ENCODE measurements at places on chromosomes 12 and 14. TPM values are rescaled to one million over a fixed set of nuclear protein-coding genes. Genes with fewer than 3 reads are reported as not detected.

DNA sequence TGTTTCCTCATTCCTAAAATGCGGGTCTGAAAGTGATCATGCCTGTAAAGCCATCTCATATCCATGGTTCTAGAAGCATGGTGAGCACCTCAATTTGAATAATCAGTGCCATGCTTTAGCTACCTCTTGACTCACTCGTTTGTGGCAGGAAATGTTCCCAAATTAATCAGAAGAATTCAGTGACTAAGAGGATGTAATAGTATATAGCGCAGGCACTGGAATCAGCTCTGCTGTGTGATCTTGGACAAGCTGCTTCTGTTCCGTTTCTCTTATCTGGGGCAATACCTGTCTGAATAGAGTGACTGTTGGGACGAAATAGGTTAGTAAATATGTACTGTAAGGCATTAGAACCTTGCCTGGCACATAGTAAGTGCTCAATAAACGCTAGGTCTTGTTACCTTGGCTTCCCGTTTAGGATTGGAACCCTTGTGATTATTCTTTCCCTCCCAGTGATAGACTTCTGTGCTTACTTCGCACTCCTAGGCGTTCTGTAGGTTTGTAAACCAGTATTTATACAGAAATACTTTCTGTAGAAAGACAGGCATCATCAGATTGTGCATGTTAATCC lies 820 bp upstream of the SMAGP start:
- no peak for DNase-seq

- no peak for DNase-seq
Measured at GRCh38 chr14:39175445-39176262, 600 bp downstream of the PNN start.

DNA sequence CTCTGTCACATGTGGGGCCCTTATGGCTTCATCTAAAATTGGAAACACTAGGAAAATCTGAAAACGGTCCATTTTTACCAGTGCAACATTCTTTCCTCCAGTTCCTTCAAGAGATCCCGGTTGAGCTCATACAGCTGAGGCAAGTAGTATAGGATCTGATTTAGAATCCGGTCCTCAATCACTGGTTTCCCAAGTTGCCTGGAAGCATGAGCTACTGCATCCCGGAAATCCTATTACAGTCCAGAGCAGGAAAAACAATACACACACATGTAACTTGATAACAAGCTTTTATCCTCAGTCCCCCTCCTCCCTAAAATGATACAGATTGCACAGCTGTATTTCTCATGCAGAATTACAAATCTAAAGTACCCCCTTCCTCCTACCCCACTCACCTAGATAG lies 67.9 kb upstream of the NR2C1 start:
- DNase-seq, result no peak

GRCh38 chr14:37202812-37203211 lies 5.1 kb downstream of the MIPOL1 start:
- no peak for DNase-seq

- no peak for DNase-seq
Measured at GRCh38 chr12:50825372-50825838, 17.3 kb upstream of the TMPRSS12 start.

GRCh38 chr14:102126807-102127455 lies 12.8 kb upstream of the WDR20 start:
- DNase-seq, result no peak

DNA sequence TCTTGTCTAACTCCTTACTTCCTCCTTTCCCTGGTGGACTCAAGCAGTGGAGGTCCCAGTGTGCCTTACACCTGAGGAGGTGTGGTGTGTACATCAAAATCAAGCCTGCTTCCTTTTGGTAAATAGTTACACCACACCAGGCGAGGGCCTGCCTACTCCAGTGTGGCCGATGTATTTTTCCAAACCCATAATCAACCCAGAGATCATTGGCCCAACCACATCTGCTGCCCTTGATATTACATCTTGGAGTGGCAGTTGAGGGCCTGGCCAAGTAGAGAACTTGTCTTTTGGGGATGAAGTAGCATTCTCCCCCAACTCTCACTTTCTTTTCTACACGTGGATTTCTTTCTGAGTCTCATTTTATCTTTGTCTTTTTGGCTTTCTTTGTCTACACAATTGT lies 187.4 kb downstream of the EFCAB11 start:
- no peak for DNase-seq

DNA sequence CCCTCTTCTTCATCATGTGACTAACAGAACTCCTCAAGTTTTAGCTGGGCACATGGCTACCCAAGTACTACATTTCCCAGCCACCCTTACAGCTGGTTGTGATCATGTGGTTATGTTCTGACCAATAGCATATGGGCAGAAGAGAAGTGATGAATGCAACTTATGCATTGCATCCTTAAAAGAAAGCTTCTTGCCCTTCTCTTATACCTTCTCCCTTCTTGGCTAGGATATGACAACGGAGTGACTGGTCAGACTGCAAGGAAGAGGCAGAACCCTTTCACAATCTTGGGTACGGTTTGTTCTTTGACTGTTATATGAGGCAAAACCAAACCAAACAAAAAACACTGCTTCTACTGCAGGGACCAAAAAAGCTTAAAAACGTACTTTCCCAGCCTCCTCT lies 66.5 kb upstream of the MAX start:
- DNase-seq, result no peak

DNA sequence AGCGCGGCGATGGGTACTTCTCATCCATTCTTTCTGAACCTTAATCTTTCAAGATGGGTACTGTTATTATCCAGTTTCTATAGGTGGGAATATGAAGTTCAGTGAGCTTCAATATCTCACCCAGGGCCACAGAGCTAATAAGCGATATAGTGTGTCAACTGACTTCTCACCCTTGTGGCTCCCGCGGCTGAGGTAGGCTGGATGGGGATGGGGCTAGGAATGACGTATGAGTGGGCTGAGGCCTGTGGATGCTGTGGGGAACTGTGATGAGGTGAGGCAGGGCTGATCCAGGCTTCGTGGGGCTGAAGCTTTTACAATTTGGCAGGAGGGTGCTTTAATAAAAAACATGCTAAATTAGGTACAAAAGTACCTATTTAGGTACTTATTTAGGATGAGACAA lies 32.9 kb upstream of the ATP23 start:
- DNase-seq, result no peak

The NELL2 gene
- 0.60 TPM for polyA plus RNA-seq

The LRTM2 gene
- 0.09 TPM for polyA plus RNA-seq

The PKP2 gene
- polyA plus RNA-seq, result 42.1 TPM

The BEGAIN gene
- 0.90 TPM for polyA plus RNA-seq

The ADAMTS20 gene
- not detected for polyA plus RNA-seq

Measured in sigmoid colon (tissue), 7 donors.